ENCODE measurements at places on chromosomes 1 and 21. TPM values are rescaled to one million over a fixed set of nuclear protein-coding genes. Genes with fewer than 3 reads are reported as not detected.

Gene HFM1
- 7.1 TPM for total RNA-seq

Gene FAM177B
- total RNA-seq, result not detected

Gene KRTAP11-1
- not detected for total RNA-seq

Gene ZNF593
- total RNA-seq, result 34.3 TPM

Gene TMEM9
- 78.1 TPM for total RNA-seq

Gene RAB25
- not detected for total RNA-seq

Gene GSTM3
- total RNA-seq, result 62.0 TPM

Gene NHLH1
- total RNA-seq, result 10.6 TPM

Gene CCDC27
- total RNA-seq, result not detected

Gene KRTAP13-2
- not detected for total RNA-seq

Gene SPRR2F
- not detected for total RNA-seq

Gene STPG1
- 7.7 TPM for total RNA-seq

GRCh38 chr1:53131590-53131938 is 10.9 kb downstream of the SLC1A7 start:
- DNase-seq, result no peak

DNA sequence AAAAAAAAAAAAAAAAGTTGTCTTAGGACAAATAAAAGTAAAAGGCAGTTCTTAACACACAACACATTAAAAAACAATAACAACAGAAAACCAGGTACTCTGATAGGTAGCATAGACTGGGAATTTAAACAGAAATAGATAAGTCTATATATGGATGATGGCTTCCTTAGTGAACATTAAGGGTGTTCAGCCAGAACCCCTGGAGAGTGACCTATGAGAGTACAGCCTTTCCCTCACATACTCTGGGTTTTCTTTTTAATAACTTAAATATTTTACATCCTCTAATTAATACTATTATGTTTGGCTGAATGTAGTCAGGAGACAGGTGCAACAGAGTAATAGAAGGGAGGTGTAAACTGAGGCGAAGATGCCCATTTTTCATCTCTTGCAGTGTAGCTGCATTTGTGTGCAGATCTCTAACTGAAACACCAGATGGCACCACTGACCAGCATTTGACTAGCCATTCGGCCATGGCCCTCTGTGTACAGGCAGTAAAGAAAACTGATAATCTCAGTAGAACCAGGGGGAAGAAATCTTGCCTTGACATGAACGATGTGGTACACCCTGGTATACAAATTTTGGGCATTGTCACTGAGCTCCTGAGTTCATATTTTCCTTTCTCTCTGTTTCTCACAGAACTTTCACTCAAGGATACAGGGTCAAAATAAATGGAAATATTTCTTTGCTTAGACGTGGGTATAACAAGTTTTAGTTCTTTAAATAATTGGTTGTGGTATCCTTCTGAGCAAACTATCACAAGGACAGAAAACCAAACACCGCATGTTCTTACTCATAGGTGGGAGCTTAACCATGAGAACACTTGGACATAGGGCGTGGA is 7.6 kb downstream of the TTF2 start:
- DNase-seq, result peak; percentile 49

GRCh38 chr1:212261361-212261929 is 23.8 kb upstream of the PPP2R5A start:
- DNase-seq, result no peak

DNA sequence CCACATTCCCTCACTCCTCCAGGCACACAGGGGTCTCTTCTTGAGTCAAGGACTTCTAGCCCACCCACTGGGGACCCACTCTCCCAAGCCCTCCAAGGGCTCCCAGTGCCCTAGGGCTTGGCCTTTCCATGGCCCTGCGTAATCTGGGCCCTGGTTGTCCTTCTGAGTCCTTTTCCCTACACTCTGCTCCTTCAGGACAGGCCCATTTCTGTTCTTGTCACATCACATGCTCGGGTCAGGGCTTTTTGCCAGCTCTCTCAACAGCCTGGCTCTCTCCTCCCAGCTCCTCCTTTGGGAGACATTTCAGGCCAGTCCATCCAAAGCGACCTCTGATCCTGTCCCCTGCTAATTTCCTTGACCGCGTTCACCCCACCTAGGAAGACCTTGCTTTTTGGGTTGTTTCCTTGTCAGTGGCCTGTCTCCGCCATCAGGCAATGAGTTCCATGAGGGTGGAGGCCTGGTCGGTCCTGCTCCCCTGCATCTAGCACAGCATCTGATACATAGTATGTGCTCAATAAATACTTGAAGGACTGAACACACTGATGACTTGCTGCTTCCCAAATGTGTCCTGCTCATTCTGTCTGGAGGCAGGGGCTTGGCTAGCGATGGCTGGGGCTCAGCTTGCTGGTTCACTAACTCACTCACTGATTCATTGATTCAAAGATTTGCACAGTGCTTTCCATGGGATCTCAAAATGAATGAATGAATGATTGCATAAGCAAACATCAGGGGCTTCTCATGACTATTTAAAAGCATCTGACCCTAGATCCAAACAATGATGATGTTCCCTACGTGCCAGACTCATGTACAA is 44.8 kb downstream of the DHRS3 start:
- DNase-seq, result no peak

DNA sequence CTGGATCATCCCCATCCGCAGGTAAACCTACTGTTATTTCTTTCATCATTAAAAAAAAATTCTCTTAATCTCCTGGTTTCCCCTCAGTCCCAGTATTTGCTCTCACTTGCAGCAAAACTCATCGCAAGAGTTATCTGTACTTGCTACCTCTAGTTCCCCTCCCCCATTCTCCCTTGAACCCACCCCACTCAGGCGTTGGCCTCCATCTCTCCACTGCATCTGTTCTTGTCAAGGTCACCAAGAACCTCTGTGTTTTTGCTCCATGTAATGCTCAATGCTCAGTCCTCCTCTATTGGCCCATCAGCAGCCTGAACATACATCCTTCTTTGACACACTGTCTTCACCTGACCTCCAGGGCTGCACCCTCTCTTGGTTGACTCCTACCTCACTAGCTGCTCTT is 4.6 kb downstream of the PKLR start:
- DNase-seq, result no peak

DNA sequence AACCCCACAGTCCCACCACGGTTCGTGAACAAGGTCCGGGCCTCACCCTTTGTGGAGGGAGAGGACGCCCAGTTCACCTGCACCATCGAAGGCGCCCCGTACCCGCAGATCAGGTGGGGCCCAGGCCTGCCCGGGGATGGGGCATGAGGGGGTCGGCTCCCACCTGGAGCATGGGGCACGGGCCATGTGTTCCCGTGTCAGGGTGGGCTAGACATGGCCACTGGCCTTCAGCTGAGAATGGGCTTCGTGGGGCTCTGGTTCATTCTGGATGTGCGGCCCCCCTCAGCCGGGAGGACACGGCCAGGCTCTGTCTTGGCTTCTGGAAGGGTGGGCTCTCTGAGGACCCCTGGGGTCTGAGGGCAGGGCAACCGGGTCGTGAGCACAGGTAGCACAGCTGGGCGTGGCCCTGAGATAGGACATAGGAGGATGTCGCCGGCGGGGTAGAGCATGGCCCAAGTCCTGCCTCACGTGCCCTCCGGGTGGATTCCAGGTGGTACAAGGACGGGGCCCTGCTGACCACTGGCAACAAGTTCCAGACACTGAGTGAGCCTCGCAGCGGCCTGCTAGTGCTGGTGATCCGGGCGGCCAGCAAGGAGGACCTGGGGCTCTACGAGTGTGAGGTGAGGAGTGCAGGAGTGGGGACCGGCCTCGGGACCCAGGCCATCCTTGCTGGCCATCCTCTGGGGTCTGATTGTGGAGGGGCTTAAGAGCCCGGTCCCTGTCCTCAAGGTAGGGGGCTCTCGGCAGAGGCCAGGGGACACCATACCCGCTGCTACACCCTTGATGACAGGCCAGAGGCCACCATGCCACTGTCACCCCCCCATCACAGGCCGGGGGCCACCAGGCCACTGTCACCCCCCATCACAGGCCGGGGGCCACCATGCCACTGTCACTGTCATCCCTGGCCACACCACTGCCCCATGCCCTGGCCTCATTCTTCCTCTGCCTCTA is 55.5 kb downstream of the TRIM11 start:
- DNase-seq, result no peak

DNA sequence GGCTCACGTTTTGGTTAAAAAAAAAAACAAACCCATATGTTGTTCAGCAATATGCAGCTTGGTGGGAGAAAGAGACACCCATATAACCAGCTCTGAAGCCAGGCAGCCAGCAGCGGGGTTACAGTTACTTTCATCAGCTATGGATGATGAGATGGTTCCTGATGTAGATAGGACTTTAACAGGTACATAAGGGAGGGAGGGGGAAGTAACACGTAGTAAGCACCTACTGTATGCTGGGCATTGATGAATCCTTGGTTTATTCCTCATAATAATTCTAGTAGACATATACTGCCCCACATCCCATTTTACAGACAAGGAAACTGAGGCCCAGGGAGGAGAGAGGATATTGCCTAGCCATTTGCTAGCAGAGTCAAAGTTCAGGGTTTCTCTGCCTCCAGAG is 2.0 kb downstream of the SLC1A7 start:
- DNase-seq, result no peak

GRCh38 chr1:157099633-157100009 is at the start of gene ETV3L:
Gene ETV3L, minus strand, starts transcription at chr1:157099808. Its CDS starts 285 bp downstream, at chr1:157099523.
- DNase-seq, result no peak

DNA sequence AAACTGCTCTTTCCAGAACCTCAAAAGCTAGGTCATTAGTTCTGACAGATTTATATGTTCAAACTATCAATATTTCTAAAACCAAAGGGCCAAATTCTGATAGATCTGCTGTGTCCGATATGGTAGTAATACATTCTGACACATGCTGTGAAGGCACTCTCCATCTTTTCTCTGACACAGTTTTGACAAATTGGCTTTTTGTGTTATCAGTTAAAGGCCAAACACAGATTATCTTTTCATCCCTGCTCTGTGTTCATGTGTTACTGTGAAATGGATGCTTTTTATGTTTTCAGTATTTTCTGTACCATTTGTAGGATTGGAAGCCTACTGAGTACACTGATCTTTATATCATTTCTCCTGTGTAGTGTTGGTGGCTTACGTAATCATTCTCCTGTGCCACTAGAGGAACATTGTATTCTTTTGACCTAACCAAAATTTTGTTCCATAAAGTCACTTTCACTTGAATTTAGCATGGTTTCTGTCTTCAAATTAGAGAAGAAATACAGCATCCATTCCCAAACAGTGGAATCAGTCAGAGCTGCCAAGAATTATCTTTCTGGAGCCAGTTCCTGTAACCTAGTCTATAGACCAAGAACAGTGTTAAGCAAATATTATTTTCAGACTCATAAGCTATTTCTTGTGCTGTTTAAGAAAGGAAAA is 137.2 kb downstream of the ADGRL2 start:
- DNase-seq, result no peak

- no peak for DNase-seq
Measured at GRCh38 chr1:91948501-91949355, 473 bp upstream of the BRDT start.

DNA sequence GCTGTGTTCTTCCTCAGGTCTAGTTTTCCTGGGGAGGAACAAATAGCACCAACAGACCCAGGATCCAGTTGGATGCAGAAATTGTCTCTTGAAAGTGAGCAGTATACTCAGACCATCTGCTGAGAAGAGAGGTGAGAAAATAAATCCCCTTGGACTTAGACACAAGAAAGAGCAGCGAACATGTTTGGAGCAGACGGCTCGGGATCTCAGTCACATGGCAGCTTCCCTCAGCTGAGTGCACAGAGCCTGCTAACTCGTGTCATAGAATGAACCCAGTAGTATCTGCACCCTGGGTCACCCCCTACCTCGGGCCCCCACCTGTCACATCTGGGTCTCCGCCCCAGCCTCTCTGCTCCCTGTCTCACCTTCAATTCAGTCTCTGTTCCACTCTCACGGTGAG is 115.6 kb downstream of the CCDC185 start:
- no peak for DNase-seq

GRCh38 chr1:213864091-213864490 is 123.7 kb upstream of the PROX1 start:
- DNase-seq, result no peak

All from neural crest cell (in vitro differentiated cells).